ENCODE measurements at places on chromosomes 7 and 10.

GRCh38 chr7:45215601-45216062 is 58.0 kb downstream of the RAMP3 start:
- DNase-seq, result no peak

- no peak for DNase-seq
These were observed 23.3 kb upstream of the CSGALNACT2 start for GRCh38 chr10:43114743-43115611.

DNA sequence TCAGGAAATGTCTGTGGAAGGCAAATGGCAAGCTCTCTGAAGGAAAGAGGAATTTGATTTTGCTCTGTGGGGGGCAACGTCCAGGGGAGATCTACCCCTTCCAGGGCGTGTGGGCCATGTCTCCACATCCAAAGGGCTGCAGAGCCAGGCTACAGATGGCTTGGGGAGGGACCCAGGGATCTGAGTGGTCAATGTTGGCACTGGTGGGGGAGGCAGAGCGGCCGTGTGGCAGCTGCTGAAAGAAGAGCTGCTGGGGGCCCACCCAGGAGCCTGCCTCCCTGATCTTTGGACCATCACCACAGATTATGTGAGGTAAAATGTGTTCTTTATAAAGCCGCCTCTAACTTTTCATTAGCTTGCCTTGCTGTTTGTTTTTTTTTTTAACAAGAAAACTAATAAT is 144.1 kb downstream of the HERPUD2 start:
- no peak for DNase-seq

DNA sequence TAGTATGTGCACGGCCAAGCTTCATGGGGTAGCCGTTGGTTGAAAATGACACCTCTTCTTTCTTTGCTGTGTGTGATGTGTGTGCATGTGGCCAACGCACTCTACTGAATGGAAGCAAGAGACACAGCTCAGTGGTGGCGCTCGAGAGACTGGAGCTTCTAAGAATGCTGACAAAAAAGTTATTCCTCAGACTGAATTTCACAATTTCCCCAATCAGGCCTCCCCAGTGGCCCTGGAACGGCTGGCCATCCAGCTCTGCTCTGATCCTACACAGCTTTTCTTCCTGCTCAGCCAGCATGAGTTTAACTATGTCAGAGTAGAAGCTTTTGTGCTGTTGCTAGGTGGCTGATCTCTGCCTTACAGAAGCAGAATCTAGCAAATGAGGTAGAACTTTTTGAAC is 186.7 kb upstream of the PLXDC2 start:
- peak; percentile 76 for DNase-seq

DNA sequence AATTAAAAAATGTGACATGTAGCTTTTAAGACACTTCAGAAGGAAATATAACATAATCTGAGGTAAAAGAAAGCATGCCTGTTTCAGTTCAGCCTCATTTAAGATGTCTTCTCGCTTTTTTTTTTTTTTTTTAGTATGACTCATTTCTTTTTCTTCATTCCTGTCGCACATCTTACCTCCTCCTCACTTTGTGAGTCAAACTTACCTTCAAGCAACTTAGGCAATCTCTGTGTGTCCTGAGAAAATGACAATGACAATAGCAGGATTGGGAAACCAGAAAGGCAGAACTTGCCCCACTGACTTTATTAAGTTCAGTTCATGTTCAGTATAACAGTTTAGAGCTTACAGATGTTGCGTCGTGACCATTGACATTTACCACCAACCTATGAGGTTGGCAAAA is 7.7 kb downstream of the PTN start:
- no peak for DNase-seq

DNA sequence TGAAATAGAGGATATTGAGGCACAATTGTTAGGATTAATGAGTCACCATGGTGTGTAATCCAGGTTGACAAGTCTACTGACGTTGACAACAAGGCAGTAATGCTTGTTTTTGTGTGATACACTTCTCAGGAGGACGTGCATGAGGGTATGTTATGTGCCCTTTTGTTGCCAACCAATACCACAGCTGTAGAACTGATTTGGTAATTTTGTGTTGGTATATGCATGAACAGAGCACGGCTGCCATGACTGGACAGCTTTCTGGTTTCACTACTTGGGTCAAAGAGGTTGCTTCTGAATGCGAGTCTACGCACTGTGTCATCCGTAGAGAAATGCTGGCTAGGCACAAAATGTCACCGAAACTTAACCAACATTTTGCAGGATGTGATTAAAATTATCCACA is 32.9 kb downstream of the PHTF2 start:
- DNase-seq, result no peak

GRCh38 chr7:122298618-122299017 is 5.9 kb downstream of the FEZF1 start:
- DNase-seq, result no peak

GRCh38 chr10:6774406-6774805 is 194.3 kb upstream of the PRKCQ start:
- no peak for DNase-seq

DNA sequence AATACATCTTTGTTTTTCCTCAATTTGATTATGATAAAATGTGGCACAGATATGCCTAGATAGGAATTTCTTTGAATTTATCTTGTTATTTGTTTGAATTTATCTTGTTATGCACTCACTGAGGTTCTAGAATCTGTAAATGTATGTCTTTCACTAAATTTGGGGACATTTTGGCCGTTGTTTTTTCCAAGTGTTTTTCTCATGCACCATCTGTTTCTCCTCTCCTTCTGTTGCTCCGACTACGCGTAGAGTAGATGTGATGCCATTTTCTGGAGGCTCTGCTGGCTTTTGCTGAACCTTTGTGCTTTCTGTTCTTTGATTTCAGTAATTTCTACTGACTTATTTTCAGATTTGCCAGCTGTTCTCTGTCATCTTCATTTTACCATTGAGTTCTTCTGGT is 101.9 kb downstream of the INPP5A start:
- DNase-seq, result no peak

DNA sequence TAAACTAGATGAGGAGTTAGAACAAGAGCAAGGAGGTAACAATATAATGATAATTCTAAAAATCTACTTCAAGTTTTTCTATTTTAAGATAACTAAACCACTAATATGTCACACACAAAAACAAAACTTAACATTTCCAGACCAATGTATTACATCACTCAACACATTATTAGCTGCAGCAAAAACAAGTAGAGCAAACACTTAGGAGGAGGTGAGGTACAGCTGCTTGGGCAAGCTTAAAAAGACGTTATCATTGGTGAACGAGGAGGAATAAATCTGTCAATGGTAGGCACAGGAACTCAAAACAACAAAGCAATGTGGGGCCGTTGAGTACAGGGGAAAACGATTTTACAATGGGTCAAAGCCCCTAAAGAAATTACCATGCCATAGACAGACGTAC is 58.8 kb downstream of the EZH2 start:
- no peak for DNase-seq

GRCh38 chr7:63899691-63900393 is 98.8 kb upstream of the ZNF722 start:
- peak; percentile 81 for DNase-seq

DNA sequence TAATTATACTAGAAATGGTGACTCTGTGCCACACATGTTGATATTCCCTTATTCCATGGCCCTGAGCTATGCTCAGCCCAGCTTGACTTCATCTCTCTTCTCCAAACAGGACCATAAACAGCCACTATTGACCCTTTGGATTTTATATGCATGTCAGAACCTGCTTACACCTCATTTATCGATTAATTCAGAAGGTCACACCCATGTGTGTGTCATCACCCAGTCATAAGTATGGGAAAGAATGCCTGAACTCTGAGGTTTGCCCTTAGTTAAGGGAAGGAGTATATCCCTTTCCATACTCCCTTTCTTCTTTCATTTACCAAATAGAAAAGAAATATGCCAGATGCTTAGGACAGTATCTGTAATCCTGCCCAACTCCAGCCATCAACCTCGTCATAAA is 602.3 kb downstream of the SORCS3 start:
- DNase-seq, result no peak

DNA sequence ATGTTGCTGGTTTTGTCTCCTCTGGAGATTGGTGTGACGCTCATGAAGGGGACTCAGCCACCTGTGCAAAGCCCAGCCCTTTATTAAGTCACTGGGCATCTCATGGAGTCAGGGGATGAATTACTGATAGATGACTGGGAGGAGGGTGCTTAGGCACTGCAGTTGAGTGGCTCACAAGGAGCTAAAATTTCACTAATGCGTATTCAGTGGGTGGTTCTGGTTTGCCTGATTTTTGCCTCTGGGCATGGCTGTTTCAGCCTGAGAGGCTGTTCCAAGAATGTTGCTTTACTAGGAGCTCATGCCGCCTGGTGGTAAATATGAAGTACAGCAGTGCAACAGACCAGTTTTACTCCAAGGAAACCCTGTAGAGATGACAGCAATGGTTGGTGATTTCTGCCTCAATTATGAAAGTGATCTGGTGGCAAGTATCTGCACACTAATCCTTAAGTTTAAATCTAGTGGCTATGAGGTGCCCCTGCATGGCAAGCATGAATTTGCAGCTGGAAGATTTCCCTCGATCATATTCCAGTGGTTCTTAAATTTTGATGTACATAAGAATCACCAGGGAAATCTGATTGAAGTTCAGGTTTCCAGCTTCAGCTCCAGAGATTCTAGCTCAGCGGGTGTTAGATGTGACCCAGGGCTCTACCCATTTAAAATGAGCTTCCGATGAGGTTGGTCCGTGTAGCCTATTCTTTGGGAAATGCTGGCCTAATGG is 19.9 kb downstream of the ACTA2 start:
- peak; percentile 88 for DNase-seq

DNA sequence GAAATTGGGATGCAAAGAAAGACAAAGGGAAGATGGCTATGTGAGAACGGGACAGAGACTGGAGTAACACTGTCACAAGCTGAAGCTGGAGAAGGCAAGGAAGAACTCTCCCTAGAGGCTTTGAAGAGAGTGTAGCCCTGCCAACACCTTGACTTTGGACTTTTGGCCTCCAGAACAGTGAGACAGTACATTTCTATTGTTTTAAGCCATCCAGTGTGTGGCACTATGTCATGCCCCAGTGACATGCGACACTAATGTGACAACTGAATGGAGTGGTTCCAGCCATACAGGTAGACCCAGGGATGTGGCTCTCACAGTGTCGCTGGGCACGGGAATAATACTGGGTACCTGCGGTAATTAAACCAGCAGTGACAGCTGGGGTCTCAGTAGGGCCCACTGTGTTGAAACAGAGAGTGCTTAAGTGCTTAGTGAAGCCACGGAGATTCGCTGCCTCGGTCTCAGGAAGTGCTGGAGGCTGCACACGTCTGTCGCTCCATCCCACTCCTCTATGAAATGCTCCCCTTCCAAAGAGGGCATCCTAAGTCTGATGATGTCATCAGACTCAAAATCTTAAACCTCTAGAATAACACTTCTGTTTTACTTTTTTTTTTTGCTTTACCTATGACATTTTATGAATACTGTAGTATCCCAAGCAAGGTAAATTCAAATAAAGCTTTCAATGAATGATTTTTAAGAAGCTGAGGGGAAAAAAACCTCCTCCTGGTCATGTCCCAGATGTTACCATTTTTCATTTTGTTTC is 154.6 kb upstream of the RHEB start:
- DNase-seq, result no peak

GRCh38 chr10:112395809-112396530 is 22.1 kb downstream of the ACSL5 start:
- no peak for DNase-seq

GRCh38 chr7:85041605-85042216 is 145.1 kb downstream of the SEMA3D start:
- DNase-seq, result peak; percentile 73

DNA sequence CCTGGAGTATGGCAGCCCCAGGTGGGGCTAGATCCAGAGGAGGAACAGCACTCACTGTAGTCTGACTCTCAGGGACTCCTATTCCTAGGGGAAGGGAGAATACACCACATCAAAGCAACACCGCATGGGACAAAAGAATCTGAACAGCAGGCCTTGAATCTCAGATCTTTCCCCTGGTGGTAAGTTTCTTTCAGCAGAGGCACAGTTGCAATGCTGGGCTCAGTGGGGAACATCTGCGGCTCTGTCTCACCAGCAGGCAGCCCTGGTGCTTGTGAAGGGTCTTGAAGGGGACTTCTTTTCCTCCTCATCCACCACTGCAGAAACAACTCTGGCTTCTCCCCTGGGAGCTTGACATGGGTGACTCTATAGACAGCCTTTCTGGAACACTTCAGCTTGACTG is 111.2 kb upstream of the ARHGAP21 start:
- DNase-seq, result no peak

DNA sequence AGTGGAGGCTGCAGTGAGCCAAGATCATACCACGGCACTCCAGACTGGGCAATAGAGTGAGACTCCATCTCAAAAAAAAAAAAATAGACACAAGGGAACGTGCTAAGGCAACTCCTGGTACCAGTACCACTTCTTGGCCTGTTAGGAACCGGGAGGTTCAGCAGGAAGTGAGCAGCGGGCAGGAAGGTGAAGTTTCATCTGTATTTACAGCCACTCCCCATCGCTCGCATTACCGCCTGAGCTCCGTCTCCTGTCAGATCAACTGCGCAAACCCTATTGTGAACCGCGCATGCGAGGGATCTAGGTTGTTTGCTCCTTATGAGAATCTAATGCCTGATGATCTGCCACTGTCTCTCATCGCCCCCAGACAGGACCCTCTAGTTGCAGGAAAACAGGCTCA is 69.9 kb upstream of the FOXK1 start:
- no peak for DNase-seq

DNA sequence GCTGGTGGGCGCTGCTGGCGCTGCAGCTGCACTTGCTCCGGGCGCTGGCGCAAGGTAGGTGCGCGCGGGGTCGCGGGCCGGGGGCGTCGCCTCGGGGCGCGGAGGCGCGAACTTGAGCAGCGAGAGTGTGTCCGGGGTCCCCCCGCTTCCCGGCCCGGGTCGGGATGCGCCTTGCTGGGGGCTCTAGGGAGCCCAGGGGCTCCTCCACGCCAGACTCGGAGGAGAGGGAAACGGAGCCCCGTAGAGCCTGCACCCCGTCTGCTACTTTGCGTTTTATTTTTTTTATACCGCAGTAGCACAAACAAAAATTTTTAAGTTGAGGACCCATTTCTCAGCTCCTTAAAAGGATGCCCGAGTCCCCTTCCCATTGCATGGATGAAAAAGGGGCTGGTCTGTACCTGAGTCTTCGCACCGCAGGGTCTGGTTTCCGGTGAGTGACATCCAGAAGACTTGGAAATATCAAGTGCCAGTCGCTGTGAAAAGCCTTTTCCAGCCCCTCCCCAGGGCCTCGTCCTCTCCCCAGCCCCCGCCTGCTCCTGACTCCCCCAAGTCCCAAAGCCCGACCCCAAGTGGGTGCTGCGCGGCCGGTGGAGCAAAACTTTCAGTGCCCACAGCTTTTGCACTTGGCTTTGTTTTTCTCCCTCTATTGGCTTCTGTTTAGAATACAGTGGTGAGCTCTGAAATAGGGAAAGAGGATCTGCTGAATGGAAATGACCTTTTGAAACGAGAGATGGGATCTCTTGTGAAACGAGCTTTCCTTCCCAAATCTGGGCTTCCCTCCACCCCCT is 973 bp downstream of the SDK1 start:
- peak; percentile 54 for DNase-seq

- DNase-seq, result no peak
These were observed 72.1 kb downstream of the EEPD1 start for GRCh38 chr7:36224934-36225858.

- DNase-seq, result no peak
These were observed 91.6 kb downstream of the DNMBP start for GRCh38 chr10:99917963-99918825.

GRCh38 chr10:58645416-58646146 is 132.9 kb downstream of the BICC1 start:
- DNase-seq, result no peak

Data from hematopoietic multipotent progenitor cell treated with erythropoietin and hydrocortisone succinate and interleukin-3 and kit ligand, for 4 days (in vitro differentiated cells).